CD4-positive, alpha-beta T cell treated with Interleukin-17A for 1 hour (primary cell): ENCODE measurements at places on chromosomes 7 and 10.

DNA sequence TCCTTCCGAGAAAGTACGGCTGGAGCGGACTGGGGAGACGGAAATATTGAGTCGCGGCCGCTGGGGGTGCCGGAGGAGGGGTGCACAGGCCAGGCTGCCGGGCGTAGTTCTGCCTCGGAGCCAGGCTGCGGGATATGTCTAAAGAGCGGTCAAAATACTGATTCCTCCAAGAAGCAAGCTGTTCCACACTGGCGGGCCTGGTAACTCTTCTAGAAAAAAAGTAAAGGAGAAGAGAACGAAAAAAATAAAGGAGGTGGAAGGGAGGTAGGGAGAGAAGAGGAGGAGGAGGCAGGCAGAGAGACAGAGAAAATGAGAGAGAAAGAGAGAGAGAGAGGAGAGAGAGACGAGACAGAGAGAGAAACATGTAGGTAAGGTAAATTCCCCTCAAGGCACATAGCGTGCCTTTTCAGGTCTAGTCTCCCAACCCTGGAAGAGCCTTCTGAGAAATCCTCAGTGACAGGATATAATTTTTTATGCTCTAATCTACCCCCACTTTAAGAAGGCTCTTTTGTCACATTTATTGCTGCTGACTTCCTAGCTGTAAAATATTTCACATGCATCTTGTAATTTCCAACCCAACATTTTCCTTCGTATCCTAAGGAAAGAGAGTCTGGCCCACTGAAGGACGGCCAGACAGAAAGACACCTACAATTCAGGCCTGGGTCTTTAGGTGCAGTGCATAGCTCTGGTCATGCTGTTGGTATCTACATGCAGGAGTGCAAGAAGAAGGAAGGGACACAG, 5.7 kb downstream of the DLX5 start:
- no peak for DNase-seq

DNA sequence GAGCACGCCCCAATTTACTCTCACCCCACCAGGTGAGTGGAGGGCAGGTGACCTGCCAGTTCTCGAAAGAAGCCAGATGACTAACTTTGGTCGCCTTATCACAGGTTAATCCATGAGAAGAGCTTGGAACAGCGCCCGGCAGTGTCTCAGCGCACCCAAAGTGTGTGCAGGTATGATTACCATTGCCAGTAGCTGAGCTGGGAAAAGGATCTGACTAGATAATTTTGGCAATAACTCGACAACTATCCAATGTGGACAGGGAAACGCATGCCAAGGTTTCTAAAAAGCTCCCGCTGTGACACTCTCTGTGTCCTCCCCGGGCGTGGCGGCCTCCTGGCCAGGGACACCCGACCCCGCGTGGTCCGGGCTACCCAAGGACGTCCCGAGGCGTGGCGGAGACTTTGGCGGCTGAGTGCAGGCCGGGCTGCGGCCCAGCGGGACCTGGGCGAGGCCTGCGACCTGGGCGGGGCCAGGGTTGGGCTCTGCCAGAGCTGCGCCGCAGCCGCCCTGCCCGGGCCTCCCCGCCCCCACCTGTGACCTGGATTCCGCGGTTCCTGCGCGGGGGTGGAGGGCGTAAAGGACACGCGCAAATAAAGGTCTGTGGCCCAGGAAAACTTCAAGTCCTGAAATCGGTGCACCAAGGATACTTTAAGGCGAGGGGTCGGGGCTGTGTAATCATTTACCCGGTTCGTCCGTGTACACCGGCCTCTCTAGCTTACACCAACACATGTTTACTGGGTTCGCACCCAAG, 13.7 kb upstream of the WAPL start:
- DNase-seq, result peak; percentile 40

DNA sequence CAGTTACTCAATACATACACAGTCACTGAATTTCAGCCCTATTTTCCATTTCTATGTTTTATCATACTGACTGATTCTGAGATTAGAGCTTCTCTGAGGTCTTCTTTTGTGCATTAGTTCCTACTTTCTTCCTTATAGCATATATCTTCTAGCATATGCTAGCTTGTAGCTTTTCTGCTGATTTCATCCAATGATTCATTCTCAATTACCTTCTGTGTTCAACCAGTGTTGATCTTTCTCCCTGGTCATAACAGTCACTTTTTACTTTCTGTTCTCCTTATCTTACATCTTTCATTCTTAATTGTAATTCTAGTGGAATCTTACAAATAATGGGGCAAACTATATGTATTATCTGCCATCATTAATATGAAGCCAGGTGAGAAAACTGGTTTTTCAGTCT, 159.5 kb upstream of the HGF start:
- DNase-seq, result no peak

- no peak for DNase-seq
Measured at GRCh38 chr7:138584283-138584682, 116.9 kb downstream of the SVOPL start.

DNA sequence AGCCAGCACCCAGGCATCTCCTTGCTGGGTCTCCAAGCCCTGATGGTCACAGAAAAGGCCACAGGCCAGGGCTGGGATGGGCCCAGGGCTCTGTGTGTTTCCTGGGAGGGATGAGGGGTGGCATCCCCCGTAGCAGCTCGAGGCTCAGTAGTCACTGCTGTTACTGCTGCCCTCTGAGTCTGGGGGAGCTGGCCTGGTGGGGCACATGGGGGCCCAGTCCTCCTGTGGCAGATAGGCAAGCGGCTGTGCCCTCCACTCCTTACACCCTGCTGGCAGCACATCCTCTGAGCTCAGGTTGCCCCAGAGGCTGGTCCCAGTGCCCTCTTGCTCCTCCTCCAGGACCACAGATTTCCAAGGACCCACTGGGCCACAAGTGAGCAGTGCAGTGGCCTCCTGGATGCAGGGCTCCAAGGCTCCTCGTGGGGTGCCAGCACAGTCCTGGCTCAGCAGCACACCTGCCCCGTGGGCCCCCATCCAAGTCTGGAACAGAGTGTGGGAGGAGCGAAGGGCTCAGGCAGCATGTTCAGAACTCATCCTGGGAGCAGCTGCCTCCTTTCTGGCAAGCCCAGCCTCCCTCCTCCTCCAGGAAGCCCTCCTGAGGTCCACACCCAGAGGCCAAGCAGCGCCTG, 31.5 kb upstream of the TUBB8 start:
- DNase-seq, result no peak

- no peak for DNase-seq
Measured at GRCh38 chr7:151436446-151437158, 3.3 kb downstream of the CRYGN start.

DNA sequence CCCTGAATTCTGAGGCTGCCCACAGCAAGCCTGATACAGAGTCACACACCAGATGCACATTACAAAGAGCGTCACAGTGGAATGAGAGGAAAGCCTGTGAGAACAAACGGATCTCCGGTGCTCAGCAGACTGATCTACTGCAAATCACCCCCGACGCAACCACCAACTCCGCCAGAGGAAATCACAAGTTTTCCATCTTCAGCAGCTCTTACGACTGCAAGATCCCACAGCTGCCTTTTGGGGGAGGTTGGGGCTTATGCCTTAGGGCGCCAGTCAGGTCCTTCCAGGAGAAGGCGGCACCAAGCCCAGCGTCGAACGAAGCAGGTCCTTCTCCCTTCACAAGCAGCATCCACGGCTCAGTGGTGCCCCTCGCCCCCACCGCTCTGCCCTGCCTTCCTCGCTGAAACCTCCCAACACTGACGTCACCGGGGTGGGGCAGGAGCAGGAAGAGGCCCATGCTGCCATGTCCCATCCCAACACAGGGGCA, 32.5 kb downstream of the PTPRN2 start:
- DNase-seq, result no peak

DNA sequence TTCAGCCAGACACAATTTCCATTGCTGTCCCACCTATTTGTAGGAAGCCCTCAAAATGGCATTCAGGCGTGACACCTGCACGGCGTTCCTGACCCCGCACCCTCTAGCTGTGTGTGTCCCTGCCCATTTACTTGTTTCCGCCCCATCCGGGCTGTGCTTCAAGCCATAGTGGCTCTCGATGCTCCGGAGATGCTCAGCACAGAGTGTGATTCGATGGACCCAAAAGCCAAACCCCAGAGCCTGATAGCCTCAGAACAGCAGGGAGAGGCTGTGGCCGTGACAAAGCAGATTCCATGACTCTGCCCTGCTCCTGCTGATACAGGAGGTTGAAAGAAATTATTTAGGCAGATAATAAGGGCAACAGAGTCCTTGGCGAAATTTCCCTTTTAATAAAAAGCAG, 13.4 kb downstream of the BUD31 start:
- DNase-seq, result no peak

- DNase-seq, result no peak
Measured at GRCh38 chr7:101166648-101166908, 1.2 kb upstream of the VGF start.

DNA sequence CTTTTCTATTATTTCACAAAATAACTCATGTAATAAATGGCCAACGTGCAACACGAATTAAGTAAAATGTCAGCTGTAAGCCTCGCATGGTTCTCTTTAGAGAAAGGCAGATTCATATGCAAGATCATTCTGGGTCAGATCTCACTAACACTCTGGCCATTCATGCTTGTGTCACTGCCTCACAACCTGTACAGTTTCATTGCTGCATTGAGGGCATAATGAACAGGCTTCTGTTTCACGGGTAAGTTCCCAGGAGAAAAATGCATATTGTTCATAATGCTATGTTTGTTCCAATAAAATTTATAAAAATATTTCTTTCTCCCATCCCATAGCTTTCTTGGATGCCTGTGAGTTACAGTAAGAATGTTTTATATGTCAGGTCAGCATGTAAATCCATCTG, 734.0 kb upstream of the ANKRD30A start:
- no peak for DNase-seq

DNA sequence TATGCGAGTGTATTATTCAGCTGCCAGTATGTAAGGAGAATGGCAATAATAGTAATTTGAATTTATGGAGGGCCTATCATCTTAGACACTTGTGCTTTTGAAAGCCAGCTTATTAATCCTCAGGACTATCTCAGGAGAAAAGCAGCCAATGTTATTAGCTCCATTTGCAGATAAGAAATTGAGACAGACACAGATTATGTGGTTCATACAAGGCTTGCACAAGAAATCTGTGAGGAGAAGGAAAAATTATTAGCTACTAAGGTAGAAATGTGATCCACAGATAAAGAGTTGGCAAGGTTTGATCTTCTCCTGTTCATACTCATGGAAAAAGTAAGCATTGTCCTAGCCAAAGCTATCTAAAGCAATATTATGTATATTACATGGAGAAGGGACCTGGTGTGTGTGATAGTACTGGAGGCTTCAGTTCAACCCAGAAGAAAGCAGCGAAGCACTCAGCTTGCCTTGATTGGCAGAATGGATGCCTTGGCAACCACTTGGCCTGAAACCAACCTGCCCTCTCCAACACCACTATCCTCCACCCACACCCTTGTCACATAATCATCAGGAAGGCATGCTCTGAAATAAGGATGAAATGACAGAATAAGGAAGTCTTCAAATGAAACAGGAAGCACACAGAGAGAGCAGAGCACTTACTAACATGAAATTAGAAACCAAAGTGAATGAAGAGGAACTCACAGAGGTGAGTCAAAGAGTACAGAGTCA, 18.0 kb downstream of the MACC1 start:
- DNase-seq, result peak; percentile 31

GRCh38 chr7:33487998-33488682, 358.8 kb downstream of the BBS9 start:
- no peak for DNase-seq

- DNase-seq, result no peak
Measured at GRCh38 chr7:136348542-136349192, 371.5 kb upstream of the MTPN start.

DNA sequence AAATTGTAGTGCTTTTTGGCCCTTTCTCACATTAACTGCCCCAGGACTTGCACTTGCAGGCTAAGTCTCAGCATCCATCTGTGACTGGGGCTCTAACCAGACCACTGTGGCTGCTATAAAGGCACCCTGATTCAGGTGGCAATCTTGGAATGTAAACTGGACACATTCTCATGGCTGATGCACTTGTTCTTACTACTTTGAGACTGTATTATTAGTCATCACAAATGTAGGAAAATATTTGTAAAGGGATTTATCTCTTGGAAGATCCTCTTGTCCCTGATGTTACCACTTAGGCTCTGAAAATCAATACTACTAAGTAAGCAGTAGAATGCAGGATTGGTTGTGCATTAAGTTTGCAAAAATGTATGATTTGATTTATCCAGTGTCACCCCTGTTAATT, 25.0 kb downstream of the PDE1C start:
- no peak for DNase-seq

- DNase-seq, result no peak
Measured at GRCh38 chr10:62996925-62997324, 136.2 kb upstream of the NRBF2 start.

DNA sequence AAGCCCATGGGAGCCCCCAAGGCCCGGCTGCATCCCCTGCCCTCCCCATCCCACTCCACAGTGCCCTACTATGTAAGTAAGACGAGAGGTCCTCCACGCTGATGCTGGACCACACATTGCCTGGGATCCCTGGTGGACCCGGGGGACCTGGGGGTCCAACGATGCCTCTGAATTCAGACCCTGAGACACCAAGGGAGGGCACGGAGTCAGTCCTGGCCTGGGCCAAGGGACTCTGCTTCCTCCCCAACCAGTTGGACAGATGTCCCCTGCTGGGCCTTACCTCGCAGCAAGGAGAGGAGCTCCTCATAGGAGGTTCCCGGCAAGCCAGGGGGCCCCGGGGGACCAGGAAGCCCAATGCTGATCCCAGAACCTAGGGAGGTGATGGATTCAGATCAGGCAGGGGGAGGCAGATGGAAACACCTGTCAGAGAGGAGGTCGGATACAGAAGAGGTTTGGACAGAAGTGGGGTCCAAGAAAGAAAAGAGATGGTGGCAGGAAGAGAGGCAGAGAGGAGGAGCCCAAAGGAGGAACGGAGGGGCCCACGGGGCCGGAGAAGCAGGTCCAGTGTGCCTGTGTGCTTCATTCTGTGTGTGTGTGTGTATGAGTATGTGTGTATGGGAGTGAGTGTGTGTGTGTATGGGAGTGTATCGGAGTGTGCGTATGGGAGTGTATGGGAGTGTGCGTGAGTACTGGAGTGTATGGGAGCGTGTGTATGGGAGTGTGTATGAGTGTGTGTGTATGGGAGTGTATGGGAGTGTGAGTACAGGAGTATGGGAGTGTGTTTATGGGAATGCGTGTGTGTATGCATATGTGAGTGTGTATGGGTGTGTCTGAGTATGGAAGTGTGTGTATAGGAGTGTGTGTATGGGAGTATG, 50.2 kb downstream of the COL17A1 start:
- no peak for DNase-seq

- no peak for DNase-seq
Measured at GRCh38 chr10:69568472-69569395, 4.5 kb downstream of the NEUROG3 start.
